RCC 7860 (cell line): ENCODE measurements at places on chromosomes 1 and 21.

DNA sequence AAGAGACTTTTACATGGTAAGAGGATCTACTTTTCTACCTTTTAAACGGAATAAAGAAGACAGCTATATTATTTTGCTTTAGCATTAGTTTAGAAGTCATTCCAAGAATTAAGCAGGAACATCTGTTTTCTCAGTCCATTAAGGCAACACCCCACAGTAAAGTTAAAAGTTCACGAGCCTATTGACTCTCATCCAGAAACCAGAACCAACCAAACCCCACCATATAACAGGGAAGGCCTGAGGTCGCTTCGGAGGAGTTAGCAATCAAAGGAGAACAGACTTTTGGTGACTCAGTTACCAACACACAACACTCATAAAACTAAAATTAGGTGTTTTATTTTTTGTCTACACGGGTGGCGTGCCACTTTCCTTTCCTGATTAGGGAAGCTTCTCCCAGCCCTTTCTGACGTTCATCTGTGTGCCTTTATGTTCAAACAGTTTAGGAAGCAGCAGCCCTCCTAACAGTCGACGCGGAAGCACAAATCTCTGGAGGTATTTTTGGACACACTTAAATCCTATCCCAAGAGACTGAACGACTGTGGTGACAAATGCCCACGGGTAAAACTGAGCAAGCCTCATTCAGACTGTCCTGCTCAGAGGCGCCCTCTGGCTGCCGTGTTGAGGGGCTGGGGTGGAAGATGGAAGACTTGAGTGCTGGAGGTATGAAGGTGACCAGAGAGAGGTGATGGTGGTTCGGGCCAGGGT, 8.6 kb upstream of the PLA2G2C start:
- no peak for DNase-seq

GRCh38 chr1:92201973-92202372, 15.7 kb upstream of the C1orf146 start:
- no peak for DNase-seq

DNA sequence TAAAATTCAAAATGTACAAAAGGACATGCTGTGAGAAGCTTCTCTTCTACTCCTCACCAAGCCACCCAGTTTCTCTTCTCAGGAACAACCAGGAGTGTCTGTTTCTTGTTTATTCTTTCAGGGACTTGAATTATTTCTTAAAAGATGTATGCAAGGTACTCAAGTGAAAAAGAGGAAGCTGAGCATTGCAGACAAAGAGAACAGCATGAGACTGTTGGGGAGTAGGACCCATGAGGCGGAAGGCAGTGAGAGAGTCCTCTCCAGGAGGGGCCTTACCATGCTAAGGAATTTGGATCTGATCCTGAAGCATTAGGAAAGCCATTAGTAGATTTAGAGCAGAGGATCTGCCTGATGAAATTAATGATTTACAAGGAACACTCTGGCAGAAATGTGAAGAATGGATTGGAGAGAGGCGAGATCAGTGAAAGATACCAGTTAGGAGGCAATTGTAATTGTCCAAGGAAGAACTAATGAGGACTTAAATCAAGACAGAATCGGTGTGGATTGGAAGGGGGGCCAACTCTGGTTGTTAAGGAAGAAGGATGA, 14.7 kb upstream of the SSX2IP start:
- no peak for DNase-seq

GRCh38 chr1:243890576-243890975, 40.5 kb upstream of the AKT3 start:
- no peak for DNase-seq

- DNase-seq, result no peak
Observed at GRCh38 chr1:208537198-208537597, 293.0 kb upstream of the PLXNA2 start.

- DNase-seq, result no peak
Observed at GRCh38 chr1:1332031-1332755, 1.1 kb downstream of the TAS1R3 start.

- no peak for DNase-seq
Observed at GRCh38 chr1:244497805-244498204, 36.7 kb downstream of the CATSPERE start.

DNA sequence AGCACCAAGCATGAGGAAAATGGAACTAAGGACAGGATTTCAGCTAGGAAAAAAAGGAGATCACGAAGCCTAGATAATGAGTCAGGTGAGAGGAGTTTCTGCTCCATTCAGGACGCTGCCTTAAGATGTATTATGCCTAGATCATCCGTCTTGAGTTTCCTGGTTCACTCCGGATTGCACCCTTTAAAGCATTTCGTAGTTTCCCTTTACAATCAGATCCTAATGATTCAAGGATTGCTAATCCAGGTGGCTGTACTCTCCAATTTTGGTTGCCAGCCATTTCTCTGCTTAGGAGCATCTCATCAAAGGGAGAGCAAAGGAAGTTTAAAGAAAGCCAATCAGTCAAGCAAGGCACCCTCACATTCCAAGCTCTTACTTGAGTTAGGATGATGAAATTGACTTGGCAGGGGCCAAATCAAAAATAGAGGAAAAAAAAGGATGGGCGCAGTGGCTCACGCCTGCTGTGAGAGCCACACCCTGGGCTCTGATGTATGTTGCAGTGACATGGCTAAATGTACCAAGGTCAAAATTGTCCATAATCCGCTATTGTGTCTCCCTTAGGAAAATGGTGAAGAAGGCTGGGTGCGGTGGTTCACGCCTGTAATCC, 156.9 kb upstream of the SOD1 start:
- no peak for DNase-seq

DNA sequence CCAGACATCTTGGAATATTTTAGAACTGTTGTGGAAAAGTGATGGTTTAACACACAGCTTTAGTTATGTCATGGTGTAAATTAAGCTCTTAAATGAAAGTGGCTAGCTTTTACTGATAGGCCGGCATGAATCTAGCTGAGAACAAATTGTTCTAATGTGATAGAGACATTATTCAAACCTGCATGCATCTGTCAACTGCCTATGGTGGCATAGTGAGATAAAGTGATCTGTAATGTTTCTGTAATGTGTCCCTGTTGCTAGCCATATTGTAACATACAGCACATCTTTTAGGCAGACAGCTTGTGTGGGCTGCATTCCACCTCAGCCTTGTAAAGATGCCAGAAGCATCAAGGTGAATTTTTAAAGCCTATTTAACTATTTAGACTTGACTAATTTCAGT, 16.0 kb downstream of the LRIG2 start:
- DNase-seq, result no peak

- DNase-seq, result no peak
Observed at GRCh38 chr1:85707267-85707989, 805 bp downstream of the ZNHIT6 start.

- no peak for DNase-seq
Observed at GRCh38 chr1:17098446-17099317, 20.6 kb downstream of the PADI2 start.

GRCh38 chr1:234507089-234507488, 28.1 kb upstream of the TARBP1 start:
- DNase-seq, result no peak
